Pancreas (tissue), 10 donors: ENCODE measurements at places on chromosomes 3 and 15. TPM values are rescaled to one million over a fixed set of nuclear protein-coding genes. Genes with fewer than 3 reads are reported as not detected.

DNA sequence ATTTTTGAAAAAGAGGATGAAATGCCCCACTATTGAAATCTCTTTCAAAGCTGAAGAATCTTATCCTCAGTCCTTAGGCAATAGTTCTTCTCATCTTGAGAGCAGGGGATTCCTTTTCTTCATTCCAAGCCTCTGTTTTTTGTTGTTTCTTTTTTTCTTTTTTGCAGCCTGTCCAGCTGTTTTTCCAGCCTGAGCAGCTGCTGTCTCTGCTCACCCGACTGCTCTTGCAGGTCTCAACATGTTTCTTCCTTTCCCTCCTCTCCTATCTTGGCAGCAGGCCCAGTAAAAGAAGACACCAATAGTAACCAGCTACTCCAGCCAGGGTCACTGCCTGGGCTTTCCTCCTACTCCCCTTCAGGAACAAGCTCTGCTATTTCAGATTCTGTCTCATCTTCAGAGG lies 23.8 kb downstream of the MEX3B start:
- H3K27me3 ChIP-seq, result no peaks in the 10 kb centered on the region
- H3K4me3 ChIP-seq, result no peak overlapping the region
- no peak overlapping the region for H3K27ac ChIP-seq
- no peaks in the 10 kb centered on the region for H3K4me1 ChIP-seq
- no peak for DNase-seq

DNA sequence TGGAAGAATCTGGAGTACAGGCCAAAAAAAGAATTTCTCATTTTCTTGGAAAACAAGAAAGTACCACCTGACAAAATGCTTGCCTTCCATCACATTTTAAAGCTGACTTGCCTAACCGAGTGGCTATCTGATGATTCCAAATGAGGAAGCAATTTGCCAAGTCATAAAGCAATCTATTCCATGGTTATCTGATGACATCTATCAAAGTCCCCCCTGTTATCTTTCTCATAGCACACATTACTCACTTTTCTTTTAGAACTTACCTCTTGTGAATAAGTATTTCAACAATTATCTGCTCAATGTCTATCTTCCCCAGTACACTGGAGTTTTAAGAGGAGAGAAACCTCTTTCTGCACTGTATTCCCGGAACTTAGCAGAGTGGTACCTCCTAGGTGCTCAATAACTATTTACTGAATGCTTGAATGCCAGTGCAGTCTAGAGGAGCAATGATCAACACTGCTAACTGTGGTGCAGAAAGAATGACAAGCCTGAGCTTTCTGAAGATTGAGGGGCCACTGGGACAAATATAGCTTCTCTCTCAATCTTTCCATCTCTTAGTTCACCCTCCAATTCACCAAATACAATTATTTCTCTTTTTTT lies 186.3 kb upstream of the ATP11B start:
- no peaks in the 10 kb centered on the region for H3K27me3 ChIP-seq
- no peaks in the 10 kb centered on the region for H3K4me1 ChIP-seq
- DNase-seq, result no peak
- H3K36me3 ChIP-seq, result no peaks in the 10 kb centered on the region
- H3K4me3 ChIP-seq, result no peak overlapping the region
- no peak overlapping the region for H3K27ac ChIP-seq

- H3K4me3 ChIP-seq, result no peak overlapping the region
- no peak overlapping the region for H3K27ac ChIP-seq
- no peaks in the 10 kb centered on the region for H3K36me3 ChIP-seq
- H3K27me3 ChIP-seq, result no peaks in the 10 kb centered on the region
Observed at GRCh38 chr15:49083401-49084284, 37.4 kb upstream of the SECISBP2L start.

GRCh38 chr3:88141458-88142083 lies 8.2 kb upstream of the C3orf38 start:
- H3K27me3 ChIP-seq, result no peaks in the 10 kb centered on the region
- no peak for DNase-seq
- H3K4me1 ChIP-seq, result no peaks in the 10 kb centered on the region
- no peak overlapping the region for H3K4me3 ChIP-seq
- H3K36me3 ChIP-seq, result no peaks in the 10 kb centered on the region

GRCh38 chr3:125646581-125646980 lies 51.3 kb upstream of the OSBPL11 start:
- no peak overlapping the region for H3K27ac ChIP-seq
- no peaks in the 10 kb centered on the region for H3K27me3 ChIP-seq
- no peak overlapping the region for H3K4me3 ChIP-seq
- DNase-seq, result no peak

GRCh38 chr15:63202861-63203260 lies 13.5 kb downstream of the RAB8B start:
- no peak overlapping the region for H3K4me3 ChIP-seq
- no peaks in the 10 kb centered on the region for H3K27me3 ChIP-seq
- H3K36me3 ChIP-seq, result no peaks in the 10 kb centered on the region
- H3K27ac ChIP-seq, result no peak overlapping the region
- no peak for DNase-seq

DNA sequence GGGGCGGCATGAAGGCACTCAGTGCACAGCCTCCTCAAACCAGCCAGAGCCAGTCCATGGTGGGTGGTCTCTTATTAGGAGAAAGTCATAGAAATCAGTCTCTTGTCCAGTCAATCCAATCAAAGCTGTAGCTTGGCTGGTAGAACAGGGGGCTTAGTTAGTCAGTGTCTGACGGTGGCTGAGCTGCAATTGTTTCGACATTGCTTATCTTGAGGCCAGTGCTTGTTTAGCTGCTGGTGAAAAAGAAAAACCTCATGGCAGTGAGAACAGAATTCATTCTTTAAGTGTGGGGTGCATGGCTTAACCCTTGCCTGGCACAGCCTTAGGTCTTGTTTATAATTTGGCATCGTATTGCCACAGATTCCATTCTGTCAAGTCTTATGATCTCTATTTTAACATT lies 53.9 kb downstream of the FGD5 start:
- no peaks in the 10 kb centered on the region for H3K36me3 ChIP-seq
- no peak overlapping the region for H3K4me3 ChIP-seq
- no peak for DNase-seq
- H3K4me1 ChIP-seq, result no peaks in the 10 kb centered on the region
- H3K27ac ChIP-seq, result no peak overlapping the region
- no peaks in the 10 kb centered on the region for H3K27me3 ChIP-seq

GRCh38 chr15:74775132-74775562 lies 6.7 kb upstream of the CSK start:
- DNase-seq, result no peak
- H3K27ac ChIP-seq, result no peak overlapping the region
- no peak overlapping the region for H3K4me3 ChIP-seq
- no peaks in the 10 kb centered on the region for H3K27me3 ChIP-seq
- no peaks in the 10 kb centered on the region for H3K36me3 ChIP-seq
- peaks cover 5% of the 10 kb centered on the region for H3K4me1 ChIP-seq

DNA sequence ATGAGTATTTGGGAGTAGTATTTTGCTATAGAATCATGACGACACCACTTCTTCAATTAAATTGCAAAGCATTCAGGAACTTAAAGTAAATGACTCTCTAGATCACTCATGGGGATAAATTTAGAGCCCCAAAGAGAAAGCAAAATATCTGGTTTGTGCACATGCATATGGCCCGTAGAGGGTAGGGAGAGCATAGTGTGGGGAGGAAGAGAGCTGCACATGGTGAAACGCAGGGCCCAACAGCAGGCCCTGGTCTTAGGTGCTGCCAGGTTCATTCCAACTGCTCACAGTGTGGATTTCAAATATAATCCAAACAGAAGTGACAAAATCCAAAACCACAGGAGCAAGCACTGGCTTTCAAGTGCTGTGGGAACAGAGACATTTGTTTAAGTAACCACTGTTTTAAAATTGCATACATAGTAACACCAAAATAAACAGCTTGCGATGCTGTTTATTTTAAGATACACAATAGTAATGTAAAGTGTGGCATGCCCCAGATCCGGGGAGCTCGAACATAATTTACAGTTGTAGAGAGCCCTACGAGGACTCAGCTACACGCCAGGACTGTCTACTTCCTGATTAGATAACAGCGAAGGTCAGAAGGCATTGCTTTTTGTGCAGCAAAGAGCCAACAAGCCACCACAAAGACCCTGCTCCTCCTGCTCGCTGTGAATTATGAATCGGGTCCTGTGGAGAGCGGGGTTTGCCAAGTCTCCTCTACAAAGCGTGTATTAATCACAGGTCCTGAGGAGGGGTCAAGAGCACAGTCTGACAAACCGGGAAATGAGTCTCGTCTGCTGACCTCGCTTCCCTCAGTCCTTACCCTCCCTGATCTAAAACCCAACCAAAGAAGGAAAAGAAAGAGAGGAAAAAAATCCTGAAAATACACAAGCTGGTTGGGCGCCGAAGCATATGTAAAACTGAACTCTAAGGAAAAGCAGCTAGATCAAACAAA lies 80.6 kb downstream of the MEIS2 start:
- DNase-seq, result no peak
- H3K27ac ChIP-seq, result peak overlapping the region; percentile 46
- H3K36me3 ChIP-seq, result no peaks in the 10 kb centered on the region
- H3K27me3 ChIP-seq, result no peaks in the 10 kb centered on the region
- no peak overlapping the region for H3K4me3 ChIP-seq
- peaks cover 26% of the 10 kb centered on the region for H3K4me1 ChIP-seq

DNA sequence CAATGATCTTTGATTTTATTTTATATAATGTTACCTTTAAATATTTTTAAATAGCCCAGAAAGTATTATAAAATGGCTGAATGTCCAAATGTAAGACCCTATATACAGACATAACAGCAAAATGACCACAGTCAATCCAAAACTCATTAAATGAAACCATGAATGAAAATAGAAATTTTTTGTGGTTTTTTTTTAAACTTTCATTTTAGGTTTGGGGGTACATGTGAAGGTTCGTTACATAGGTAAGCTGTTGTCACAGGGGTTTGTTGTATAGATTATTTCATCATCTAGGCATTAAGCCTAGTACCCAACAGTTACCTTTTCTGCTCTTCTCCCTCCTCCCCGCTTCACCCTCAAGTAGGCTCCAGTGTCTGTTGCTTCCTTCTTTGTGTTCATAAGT lies 108.8 kb downstream of the FAIM start:
- H3K36me3 ChIP-seq, result peaks cover 4% of the 10 kb centered on the region
- no peak for DNase-seq
- no peaks in the 10 kb centered on the region for H3K4me1 ChIP-seq
- no peak overlapping the region for H3K4me3 ChIP-seq

The PLOD2 gene
- polyA plus RNA-seq, result 19.6 TPM

The PATL2 gene
- polyA plus RNA-seq, result 0.80 TPM

The ILDR1 gene
- 3.0 TPM for polyA plus RNA-seq

The C3orf80 gene
- polyA plus RNA-seq, result 2.0 TPM

The PKM gene
- 67.2 TPM for polyA plus RNA-seq

The GOLGA8G gene
- polyA plus RNA-seq, result 0.08 TPM

The DET1 gene
- polyA plus RNA-seq, result 3.1 TPM
